ENCODE measurements at places on chromosomes 7 and 10.
A peak's percentile ranks its signal among the peaks of the same experiment; 100 is the strongest.

GRCh38 chr7:7103343-7104313 is 78.7 kb upstream of the C1GALT1 start:
- peak; percentile 65 for DNase-seq

DNA sequence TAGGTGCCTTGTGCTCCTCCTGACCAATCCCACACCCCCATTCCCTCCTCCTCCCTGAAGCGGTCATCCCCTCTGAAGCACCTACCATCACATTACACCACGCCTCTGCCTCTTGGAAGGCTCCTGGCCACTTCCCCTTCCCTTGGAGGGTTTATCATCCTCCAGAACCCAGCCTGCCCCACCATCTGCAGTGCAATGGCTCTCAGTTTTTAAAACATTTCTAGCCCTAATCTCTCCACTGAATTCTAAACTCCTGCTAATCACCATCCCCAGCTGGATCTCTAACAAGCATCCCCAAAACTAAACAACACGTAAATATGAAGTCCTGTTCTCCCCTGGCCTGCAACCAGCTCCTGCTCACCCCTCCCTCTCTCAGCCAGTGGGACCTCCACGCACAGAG is 70.6 kb downstream of the PIP4K2A start:
- DNase-seq = no peak

DNA sequence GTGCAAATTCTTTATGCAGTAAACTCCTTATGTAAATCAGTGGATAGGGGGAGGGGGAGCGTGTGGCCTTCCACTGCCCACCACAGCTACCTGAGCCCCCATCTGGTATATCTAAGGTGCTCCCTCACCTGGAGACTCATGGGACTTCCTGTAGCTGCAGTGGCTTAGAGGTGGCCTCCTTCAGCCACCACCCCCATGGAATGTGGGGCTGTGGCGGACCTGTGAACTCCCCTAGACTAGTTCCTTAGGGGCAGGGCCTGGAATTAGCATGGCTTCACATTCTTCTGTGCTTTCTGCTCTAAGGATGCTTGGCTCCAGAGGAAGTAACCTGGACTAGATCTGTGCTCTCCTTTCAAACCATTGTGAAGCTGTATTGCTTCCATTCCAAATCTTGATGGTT is 550.5 kb upstream of the COBL start:
- DNase-seq = no peak

DNA sequence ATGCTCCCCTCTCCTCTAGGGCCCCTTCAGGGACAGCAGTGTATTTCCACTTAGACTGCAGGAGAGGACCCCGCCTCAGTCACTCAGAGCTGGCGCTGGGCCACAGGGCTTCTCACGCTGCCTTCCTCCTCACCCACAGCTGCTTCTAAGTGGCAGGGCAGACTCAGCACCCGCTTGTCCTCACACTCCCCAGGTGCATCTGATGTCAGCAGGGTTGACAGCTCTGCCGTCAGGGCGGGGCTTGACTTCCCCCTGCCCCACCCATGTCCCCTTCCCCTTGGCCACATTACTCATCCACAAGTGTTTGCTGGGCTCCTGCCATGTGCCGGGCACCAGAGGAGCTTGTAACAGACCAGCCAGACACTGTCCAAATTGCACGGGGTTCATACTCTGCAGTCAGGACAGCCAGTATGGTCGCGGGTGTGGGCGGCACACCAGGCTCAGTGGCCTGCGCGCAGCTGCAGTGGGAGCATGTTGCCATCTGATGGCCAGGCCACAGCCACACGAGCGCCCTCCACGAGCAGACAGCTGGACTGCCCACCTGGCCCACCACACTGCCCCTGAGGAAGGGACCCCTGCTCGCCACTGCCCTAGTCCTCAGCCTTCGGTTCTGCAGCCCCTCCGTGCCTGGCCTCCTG is 29.3 kb upstream of the TTYH3 start:
- no peak for DNase-seq

DNA sequence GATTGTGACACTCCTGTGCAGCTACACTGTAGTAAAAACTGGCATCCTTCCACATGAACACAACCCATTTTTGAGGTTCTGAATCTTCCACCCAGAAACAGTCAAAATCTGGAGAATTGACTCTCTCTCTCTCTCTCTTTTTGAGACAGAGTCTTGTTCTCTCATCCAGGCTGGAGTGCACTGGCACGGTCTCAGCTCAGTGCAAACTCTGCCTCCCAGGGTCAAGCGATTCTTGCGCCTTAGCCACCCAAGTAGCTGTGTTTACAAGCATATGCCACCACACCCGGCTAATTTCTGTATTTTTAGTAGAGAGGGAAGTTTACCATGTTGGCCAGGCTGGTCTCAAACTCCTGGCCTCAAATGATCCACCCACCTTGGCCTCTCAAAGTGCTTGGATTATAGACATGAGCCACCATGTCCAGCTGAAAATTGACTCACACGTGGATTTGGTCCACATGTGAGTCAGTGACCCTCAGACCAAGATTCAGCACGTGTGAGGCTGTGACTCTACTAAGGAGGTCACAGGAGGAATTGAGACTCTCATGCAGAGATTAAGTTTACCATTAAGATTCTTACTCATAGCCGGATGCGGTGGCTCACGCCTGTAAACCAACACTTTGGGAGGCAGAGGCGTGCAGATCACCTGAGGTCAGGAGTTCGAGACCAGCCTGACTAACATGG is 12.1 kb upstream of the ZNF107 start:
- DNase-seq = no peak

GRCh38 chr7:974820-975681 is at the start of gene COX19:
TSS of gene COX19 (minus strand) at chr7:975549. CDS start at chr7:975509, 40 bp downstream.
- peak; percentile 94 for DNase-seq

GRCh38 chr7:39921506-39922175 is 28.4 kb upstream of the CDK13 start:
- DNase-seq = no peak

DNA sequence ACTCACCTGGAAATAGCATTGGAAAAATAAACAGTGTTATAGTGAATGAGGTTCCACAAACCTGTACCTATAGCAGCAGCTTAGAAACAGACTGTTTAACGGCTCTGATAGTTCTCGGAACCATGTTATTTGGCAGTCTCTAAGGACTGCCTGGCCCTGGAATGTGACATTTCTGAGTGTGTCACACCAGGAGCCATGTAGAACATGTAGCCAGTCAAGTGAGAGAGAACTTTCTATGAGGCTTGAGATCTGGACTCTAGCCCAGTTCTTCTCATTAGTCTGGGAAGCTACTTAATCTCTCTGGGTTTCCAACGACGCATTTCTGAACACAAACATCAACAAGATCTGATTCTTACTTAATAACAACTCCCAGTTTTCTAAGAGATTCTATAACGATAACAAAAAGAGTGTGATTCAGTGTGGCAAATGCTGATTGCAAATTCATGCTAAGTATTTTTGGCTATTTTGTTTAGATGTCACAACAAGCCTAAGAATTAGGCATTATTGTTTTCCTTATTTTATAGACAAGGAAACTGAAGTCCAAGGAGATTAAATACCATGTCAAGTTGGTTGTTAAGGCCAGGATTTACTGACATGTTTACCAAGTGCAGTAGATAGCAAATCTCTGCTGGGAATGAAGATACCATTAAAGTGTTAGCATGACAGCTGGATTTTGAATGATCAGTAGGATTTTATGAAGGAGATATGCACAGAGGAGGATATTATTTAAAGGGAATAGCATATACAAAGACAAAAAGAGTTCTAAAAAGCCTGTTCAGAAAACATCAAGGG is 47.2 kb downstream of the APBB1IP start:
- DNase-seq = no peak

DNA sequence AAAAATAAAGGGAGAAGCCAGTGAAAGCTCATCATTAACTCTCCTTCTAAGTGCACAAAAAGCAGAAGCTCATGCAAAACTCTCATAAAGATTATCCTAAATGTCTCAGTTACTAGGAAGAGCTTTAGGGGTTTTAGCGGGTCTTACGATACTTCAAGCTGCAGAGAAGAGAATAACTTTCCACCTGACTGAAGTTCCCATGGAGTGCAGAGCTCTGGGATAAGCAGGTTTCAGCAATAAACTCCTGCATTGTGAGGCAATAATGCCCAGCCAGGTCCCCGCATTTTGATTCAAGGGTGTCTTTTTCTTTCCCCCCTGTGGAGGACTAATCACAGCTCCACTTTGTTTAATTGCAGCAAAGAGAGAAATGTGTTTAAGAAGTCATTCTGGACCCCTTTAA is 241.9 kb upstream of the SP8 start:
- DNase-seq = no peak

DNA sequence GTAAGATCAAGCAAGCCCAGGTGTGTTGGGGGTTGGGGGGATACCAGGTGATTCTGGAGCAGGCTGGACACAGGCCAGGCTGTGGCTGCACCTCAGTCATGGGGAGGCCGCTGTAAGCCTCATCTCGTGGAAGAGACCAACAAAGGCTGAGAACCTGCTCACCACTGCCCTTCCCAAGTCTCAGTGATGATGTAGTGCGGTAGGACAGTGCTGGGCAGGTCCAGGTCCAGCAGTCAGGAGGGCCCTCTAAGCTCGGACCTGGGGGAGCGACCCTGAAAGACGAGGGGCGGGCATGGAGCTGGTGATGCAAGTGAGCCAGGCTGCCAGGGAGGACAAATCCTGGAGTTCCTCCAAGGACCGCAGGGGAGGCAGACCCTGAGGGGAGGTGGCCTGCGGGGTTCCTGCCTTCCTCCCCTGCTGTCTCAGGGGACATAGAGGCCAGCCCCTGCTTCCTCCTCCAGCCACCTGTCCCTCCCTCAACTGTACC is 3.3 kb upstream of the PWWP2B start:
- no peak for DNase-seq

DNA sequence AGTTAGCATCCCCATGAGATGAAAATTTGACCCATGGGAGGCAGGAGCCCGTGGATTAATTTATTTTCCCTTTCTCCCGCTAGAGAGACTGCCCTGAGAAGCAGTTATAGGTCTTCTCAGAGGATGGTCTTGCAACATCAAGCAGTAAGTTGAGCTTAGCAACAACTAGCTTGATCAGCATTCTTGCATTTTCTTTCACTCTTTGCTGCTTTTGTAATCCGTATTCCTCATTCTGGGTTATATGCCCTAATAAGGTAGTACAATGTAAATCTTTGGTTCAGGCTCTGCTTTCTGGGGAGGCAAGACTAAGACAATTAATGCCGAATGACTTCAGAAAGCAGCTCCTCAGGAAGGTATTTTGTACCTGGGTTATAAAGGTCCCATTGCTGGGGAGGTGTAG is 146.8 kb downstream of the FZD1 start:
- DNase-seq = no peak

- DNase-seq = peak; percentile 46
Observed at GRCh38 chr7:38178695-38179344, 775 bp downstream of the STARD3NL start.

DNA sequence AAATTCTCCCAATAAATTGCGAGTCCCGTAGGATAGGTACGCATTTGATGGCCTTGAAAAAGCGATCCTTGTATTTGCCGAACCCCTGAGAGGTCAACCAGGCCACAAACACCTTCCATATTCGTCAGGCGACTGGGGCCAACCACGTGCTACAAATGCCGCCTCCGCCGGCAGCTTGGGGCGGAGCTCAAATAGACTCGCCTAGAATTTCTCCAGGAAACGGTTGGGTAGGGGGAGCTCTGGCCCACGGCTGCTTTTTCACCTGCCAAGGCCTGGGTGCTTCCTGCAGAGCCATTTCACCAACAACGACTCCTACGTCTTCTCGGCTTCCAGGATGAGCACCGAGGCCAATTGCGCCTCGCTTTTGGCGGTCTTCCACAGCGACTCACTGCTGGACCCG is 53.4 kb upstream of the KIF5B start:
- DNase-seq = no peak

- DNase-seq = no peak
Observed at GRCh38 chr7:134907000-134907399, 79.3 kb upstream of the AGBL3 start.

DNA sequence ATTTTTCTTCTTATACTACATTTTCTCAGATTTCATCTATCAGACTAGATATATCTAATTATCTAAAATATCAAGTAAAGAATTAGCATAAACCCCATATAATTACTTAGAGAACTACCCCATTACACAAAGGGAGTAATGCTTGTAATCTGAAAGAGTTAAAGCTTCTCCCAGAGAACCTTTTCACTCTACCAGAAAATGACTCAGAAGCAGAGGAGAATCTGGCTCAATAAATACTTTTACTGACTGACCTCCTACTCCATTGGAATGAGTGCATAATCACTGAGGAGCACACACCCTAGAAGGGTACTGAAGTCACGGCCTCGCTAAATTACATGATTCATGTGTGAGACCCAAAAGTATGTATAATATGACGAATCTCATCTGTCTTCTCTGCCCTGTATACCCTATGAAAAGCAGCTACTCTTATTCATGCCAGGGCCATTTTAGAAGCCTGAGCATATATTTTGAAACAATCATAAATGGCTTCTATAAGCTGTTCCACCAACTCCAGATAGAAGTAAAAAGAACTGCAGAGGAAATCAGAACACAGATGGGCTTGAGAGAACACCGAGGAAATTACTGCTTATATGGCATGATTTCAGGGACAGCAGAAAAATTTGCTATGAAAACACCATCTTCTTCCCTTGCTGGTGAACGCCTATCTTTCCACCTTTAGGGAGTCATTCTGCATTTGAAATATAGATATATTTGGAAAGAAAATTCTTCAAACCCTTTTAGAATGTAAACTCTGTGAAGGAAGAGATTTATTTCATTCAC is 32.7 kb downstream of the DNMBP start:
- no peak for DNase-seq

GRCh38 chr10:62475551-62475950 is 101.4 kb downstream of the ZNF365 start:
- DNase-seq = no peak

DNA sequence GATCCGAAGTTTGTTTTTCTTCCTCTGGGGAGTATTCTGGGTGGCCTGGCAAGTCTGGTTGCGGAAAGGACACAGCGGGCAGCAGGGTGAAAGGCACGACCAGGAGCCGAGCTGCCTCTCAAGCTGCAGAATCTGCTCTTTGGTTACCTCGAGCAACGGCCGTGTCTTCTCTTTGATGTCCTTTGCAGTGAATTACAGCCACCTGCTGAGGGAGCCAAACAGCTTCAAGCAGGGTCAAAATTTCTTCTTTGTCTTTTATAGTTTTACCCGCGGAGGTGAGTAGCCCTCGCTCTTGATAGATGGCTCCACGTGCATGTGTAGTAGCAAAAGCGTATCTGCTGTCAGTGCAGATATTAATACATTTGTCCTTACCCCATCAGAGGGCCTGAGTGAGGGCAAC is 177.3 kb upstream of the MBL2 start:
- peak; percentile 31 for DNase-seq

DNA sequence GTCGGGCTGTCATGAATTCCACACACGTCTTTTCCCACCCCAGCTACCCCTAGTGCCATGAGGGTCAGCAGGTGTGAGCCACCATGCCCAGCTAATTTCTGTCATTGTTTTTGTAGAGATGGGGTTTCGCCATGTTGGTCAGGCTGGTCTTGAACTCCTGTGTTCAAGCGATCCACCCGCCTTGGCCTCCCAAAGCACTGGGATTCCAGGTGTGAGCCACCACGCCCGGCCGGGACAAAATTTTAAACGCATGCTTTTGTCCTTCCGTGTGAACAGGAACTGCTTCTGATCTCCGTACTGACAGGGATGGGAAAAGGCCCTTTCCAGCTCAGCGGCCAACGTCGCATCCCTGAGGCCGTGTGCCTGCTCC is 15.6 kb upstream of the ZFAND2A start:
- DNase-seq = no peak

GRCh38 chr7:131883769-131884168 is 327.3 kb upstream of the PODXL start:
- no peak for DNase-seq

- no peak for DNase-seq
Observed at GRCh38 chr10:22370320-22370719, 25.0 kb downstream of the SPAG6 start.

- DNase-seq = no peak
Observed at GRCh38 chr7:2628130-2628482, 3.7 kb upstream of the TTYH3 start.

Data from OCI-LY7 (cell line).